HFFc6 (cell line): ENCODE measurements at places on chromosomes 7 and 10.

- DNase-seq, result peak; percentile 20
These were observed 10.1 kb upstream of the ADAP1 start for GRCh38 chr7:964401-965231.

GRCh38 chr7:3011211-3011852 is 32.3 kb downstream of the CARD11 start:
- DNase-seq, result no peak

- no peak for DNase-seq
These were observed 757 bp downstream of the RAB19 start for GRCh38 chr7:140404565-140405065.

GRCh38 chr7:94062372-94062771 is 58.2 kb upstream of the BET1 start:
- DNase-seq, result peak; percentile 17

DNA sequence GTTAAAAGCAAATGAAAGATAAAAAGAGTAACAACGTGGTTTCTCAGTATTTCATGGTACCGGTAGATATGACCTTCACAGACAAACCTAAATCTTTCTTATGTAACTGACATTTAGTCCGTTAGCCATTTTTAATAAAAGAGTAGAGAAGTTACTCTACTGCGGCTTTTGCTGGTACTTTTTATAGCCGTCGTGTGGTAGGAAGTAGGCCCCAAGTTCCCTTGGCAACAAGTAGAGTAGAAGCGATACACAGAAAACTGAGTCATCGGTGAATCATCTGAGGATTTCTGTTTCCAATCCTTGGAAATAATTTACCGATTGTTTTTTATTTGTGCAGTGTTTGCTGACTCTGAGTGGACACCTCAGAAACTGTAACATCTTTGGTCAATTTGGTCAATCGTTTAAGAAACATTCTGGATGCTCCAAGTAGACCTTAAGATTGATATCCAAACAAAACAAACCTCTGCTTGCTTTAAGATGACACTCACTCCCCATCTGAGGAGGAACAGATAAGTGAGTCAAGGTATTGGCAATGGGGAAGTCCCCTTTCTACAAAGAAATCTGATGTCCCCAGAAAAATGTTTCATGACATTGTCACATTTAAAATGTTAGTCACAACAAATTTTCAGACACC is 63.9 kb upstream of the AHR start:
- peak; percentile 95 for DNase-seq

DNA sequence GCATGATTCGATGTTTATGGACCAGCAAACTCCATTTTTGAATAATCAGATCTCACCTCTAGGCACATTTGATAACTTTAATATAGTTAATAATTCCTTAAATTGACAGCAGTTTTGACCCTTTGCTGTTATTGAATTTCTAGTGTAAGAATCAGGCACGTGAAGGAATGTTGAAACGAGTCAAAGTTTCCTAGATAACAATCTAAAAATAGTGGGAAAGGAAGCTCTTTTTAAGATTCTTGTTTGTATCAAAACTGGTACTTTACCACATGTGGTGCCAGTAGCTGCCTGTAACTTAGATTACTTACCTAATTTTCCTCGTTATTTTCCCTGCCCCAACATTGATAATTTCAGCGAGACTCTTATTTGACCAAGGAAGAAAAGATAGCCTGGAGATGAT is 757.8 kb upstream of the KCND2 start:
- no peak for DNase-seq

- no peak for DNase-seq
These were observed 24.8 kb downstream of the ZC3HAV1 start for GRCh38 chr7:139084709-139085108.

- DNase-seq, result no peak
These were observed 263.6 kb upstream of the LRGUK start for GRCh38 chr7:133863362-133864061.
